ENCODE measurements at places on chromosomes 3 and 15.

DNA sequence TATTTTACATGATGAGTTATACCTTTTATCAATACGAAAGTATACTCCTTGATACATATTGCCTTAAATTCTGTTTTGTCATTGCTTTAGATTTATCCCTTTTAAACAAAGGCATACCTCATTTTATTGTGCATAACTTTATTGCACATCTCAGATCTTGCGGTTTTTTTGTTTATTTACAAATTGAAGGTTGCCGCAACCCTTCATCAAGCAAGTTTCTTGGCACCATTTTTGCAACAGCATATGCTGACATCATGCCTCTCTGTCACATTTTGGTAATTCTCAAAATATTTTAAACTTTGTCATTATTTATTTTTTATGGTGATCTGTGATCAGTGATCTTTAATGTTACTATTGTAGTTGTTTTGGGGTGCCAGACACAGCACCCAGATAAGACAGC is 20.9 kb downstream of the SNRK start:
- no peaks in the 10 kb centered on the region for H3K27me3 ChIP-seq
- no peak overlapping the region for H3K4me3 ChIP-seq
- peaks cover 16% of the 10 kb centered on the region for H3K4me1 ChIP-seq
- no peak for DNase-seq
- H3K27ac ChIP-seq = no peak overlapping the region

DNA sequence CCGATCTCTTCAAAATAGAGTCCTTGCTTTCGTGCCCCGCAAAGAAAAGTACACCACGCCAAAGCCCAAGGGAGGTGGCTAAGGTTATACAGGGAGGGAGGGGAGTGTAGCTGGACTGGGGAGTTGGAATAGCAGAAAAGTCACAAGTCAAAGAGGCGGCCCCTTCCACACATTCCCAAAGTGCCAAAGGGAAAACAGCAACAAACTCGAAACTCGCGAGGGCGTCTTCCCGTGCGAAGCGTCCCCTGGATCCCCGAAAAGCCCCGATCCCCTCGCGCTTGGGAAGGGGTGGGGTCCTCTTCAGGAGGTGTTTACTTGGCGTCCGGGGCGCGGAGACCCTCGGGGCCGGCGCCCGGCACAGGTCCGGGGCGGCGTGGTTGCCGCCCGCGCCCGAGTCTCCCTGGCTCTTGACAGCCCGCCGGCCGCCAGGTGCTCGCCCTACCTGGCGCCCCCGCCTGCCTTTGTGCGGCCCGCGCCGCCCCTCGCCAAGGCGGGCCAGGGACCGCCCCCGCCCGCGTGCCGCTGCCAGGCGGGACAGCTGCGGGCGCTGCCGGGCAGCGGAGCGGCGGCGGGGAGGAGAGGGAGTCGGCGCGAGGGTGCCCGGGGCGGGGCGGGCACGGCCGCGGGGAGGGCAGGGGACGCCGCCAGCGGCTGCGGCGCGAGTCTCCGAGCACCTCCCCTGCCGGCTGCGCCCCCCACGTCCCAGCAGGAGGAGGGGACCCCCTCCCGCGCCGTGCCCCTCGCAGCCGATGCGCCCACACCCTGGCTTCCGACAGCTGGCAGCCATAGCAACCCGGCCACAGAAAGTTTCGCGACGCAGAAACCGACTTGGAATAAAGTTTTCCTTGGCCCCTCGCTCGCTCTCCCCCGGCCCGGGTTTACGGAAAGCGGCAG is 966 bp downstream of the MYO1E start:
- H3K4me1 ChIP-seq = peaks cover 43% of the 10 kb centered on the region
- H3K36me3 ChIP-seq = no peaks in the 10 kb centered on the region
- DNase-seq = peak; percentile 63
- H3K27ac ChIP-seq = peak overlapping the region; percentile 72
- H3K4me3 ChIP-seq = peak overlapping the region; percentile 98

GRCh38 chr3:26574766-26575165 is 47.8 kb upstream of the LRRC3B start:
- no peak overlapping the region for H3K27ac ChIP-seq
- no peaks in the 10 kb centered on the region for H3K36me3 ChIP-seq
- no peaks in the 10 kb centered on the region for H3K4me1 ChIP-seq
- no peak overlapping the region for H3K4me3 ChIP-seq
- no peak for DNase-seq
- H3K27me3 ChIP-seq = no peaks in the 10 kb centered on the region

DNA sequence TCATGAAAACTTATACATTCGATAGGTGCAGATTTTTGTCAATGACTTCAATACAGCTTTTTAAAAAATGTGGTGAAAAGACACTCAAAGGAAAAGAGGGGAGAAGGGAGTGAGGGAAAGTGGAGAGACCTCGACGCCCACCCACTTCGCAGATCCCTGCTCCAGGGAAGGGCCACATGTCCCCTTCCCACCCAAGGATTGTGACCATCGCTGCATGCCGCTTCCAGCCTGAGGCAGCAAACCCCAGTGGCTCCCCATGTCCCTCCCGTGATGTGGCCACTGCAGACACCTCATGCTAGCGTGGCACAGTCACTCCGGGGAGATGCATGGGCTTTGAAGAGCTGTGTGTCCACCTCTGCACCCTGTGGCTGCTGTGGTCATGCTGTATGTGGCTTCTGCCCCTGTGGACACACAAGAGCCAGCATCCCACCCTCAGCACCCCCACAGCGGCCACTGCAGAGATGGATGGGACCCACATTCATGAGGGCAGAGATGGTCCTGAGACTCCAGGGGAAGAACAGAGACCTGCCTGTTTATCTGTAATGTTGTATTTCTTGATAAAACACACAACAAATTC is 230.2 kb downstream of the OCA2 start:
- H3K4me3 ChIP-seq = no peak overlapping the region
- no peak overlapping the region for H3K27ac ChIP-seq
- H3K4me1 ChIP-seq = no peaks in the 10 kb centered on the region
- H3K36me3 ChIP-seq = no peaks in the 10 kb centered on the region
- no peaks in the 10 kb centered on the region for H3K27me3 ChIP-seq

DNA sequence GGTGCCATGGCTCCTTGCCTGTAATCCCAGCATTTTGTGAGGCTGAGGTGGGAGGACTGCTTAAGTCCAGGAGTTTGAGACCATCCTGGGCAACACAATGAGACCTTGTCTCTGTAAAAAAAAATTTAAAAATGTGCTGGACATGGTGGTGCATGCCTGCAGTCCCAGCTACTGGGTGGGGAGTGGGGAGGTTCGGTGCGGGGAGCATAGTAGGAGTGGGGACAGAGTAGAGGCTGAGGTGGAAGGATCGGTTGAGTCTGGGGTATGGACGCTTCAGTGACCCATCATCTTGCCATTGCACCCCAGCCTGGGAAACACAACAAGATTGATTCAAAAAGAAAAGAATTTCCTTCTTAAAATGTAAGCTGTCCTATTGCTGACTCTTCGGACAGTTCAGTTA is 1490.0 kb upstream of the GBE1 start:
- DNase-seq = no peak
- no peak overlapping the region for H3K4me3 ChIP-seq
- no peaks in the 10 kb centered on the region for H3K27me3 ChIP-seq
- no peaks in the 10 kb centered on the region for H3K36me3 ChIP-seq
- H3K27ac ChIP-seq = no peak overlapping the region
